ENCODE measurements at places on chromosomes 12 and 14.

DNA sequence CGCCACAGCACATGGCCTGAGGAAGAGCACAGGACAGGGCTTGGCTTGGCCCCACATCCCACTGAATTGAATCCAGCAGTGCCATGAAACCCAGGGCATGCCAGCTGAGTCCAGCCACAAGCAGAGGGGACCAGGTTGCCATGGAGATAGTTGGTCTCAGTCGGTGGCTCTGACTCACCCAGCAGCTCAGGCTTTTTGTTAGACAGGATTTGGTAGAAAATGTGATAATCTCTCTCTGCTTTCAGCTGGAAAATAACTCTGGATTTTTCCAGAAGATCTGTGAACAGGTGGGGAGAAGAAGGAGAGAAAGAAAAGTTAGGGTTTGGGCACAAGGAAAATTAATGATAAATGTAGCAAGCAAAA lies 4.8 kb downstream of the MYH7 start:
- DNase-seq: no peak

GRCh38 chr12:64938179-64938578 lies 113.7 kb downstream of the TBC1D30 start:
- no peak for DNase-seq

GRCh38 chr12:43285159-43285598 lies 266.8 kb downstream of the ADAMTS20 start:
- DNase-seq: no peak

GRCh38 chr12:112555621-112556233 lies 137.0 kb downstream of the PTPN11 start:
- no peak for DNase-seq

DNA sequence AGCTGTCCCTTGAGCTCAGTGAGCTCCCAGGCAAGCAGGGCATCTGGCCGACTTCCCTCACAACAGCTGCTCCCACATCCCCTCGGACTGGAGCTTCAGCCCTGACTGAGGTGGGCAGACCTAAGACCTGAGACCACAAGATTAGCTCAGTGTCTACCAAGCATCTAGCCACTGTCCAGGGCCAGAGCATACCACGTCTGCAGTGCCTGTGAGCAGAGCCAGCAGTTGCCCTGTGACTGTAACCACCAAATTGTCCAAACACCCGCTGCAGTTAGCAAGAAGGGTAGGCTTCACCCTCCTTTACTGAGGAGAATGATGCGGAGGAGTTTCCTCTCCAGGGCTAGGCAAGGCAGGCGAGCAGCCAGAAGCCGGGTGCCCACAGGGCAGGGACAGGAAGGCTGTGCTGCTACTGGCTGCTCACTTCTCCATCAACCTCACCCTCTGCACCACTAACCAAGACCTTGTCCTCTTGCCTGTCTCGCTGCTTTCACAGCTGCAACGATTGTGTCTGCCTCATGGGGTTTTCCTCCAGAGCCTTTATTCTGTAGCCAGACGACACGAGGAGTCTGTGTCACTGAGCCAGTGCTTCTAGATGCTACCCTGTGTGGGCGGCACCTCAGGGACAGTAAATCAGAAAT lies 53.9 kb downstream of the ANAPC7 start:
- no peak for DNase-seq

DNA sequence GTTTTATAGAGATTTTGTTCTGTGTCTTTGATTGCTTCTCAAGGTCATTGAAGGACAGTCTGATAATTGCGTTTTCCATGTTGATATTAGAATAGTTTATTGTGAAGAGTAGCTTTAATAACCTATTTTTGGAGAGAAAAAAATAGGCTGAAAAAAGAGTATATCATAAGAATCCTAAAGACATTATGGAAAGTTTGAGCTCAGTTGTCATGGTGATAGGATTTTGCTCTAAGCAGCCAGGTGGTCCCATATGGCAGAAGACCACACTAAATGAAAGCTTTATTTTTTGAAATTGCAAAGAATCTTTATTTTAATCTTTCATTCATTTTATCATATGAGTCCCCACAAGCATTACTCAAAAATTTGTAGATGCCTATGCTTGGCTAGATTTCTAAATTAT lies 358.9 kb upstream of the NAV3 start:
- DNase-seq: no peak

GRCh38 chr12:14366209-14367039 lies 942 bp downstream of the ATF7IP start:
- no peak for DNase-seq

DNA sequence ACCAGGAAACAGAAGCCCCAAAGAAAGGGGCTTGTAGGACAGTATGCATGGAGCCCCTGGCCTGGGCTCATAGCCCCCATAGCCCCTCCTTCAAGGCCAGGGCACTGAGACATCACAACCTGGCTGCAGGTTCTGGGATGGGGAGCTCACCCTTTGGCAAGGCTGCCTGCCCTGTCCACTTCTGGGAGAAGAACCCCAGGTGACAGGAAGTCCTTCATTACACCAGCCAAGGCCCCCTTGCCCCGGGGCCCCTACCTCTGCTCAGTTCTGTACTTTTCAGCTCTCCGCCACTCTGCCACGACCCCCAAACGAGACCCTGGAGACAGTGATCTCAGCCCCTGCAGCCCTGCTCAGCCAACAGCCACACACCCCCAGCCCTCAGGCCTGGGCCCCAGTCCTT lies 223.2 kb upstream of the RTL1 start:
- no peak for DNase-seq

DNA sequence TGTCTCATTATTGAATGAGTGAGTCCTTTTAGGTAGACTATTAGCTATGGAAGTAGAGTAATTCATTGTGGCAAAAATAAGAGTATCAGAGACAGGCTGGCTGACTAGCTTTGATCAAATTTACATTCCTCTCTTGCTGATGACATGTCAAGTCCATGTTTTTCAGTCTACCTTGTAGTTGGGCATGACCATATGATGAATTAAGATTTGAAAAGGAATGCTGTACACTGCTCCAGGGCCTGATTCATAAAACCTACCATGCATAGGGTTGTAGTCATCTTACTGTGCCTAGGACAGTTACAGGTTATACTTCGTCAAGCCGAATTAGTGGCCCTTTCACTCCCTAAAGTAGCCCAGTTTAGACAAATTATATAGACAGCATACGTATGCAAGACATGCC lies 545.7 kb upstream of the MIS18BP1 start:
- no peak for DNase-seq

GRCh38 chr12:87685696-87686095 lies 343.5 kb downstream of the C12orf50 start:
- DNase-seq: no peak

DNA sequence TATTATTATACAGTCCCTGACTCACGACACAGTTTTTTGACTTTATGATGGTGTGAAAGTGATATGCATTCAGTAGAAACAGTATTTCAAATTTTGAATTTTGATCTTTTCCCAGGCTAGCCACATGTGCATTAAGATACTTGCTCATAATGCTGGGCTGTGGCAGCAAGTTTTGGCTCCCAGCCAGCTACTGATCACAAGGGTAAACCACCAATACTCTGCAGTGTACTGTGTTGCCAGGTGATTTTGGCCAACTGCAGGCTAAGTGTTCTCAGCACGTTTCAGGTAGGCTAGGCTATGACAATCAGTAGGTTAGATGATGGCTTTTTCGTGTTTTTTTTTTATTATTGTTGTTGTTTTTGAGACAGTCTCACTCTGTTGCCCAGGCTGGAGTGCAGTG lies 69.4 kb upstream of the ACTN1 start:
- peak; percentile 42 for DNase-seq

DNA sequence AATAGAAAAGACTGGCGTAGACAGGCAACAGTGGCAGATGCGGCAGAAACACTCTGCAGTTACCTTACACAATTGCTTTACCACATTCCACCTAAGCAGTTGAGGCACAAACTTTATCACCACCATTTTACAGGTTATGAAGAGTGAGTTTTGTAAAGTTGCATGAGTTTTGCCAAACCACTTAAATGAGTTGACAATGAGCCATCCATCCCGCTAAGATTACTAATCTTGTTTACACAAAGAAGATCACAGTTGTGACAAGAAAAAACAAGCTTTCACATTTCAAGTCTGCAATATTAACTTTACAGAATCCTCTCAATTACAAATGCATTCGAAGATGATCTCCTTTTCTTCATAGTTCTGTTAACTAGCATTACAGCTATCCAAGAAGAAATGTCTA lies 1.8 kb downstream of the TMCC3 start:
- DNase-seq: no peak

GRCh38 chr14:37275963-37276362 lies 78.2 kb downstream of the MIPOL1 start:
- DNase-seq: no peak

DNA sequence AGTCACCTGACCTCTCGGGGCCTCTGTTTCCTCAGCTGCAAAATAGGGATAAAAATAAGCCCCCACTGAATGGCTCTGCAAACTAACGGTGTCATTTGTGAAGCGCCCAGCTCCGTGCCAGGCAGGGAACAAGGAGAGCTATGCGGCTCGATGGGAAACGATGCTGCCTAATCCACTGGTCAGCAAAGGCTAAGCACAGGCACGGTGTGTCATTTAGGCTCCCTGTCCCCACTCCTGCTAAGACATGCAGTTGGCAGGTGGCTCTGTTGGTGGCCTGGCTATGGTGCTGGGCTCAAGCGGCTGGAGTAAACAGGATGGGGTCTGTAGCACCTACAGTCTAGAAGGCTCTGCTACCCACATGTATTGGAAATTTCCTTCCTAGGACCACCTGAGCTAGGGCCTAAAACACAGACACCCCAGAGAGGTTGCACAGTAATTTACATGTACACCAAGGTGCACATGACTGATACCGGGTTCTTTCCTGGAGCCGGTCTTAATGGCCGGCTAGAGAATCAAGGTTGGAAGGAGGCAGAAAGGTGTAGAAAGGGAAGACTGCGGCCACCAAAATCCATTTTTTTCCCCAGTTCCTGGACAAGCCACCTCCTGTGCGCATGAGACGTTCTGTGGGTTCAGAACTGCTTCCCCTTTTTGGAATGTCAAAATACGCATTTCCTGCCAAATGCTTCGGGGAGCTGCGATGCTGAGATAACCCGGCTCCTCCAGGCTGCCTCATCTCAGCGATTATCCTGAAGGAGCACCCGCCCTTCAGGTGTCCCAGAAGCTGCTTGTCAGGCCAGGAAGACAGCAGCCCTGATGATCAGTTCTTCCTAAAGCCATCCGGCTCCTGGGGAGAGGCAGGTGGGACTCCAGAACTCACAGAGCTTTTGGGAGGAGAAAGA lies 1.0 kb downstream of the CACNA2D4 start:
- DNase-seq: no peak

- no peak for DNase-seq
These were observed 233.7 kb downstream of the MON2 start for GRCh38 chr12:62700091-62700880.

DNA sequence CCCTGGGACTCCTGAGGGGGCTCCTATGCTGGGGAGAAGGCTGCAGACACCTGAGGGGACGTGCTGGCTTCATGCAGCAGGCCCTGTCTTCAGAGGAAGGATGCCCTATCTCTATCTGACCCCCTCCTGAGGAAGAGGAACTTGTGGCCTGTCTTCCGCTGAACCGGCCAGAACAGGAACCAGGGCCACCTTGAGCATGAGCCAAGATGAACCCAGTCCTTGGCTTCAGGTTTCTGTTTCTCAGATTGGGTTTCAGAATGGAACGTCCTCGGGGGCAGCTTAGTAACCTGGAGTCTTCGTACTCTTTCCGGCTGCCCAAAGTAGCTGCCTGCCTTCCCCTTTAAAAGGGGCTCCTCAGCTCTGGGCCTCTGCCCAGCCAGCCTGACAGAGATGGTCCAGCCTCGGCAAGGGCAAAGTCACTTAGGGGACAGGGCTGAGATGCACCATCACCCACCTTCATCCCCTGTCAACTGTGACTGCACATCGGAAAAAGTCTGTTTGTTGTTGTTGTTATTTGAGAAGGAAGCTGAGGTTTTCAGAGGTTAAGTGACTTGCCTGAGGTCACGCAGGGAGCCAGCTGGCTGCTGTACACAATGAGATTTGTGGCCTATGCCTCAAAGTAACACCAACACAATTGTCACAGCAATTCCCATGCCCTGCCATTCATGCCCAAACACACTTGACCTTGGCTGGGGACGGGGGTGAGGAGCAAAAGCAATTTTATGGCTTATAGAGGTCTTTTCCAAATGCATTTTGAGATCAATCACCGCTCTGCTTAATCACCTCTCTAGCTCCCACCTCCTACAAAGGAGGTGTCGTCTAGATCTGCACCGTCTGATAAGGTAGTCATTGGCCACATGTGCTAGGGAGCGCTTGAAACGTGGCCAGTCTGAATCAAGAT lies 13.4 kb downstream of the ASB2 start:
- no peak for DNase-seq

DNA sequence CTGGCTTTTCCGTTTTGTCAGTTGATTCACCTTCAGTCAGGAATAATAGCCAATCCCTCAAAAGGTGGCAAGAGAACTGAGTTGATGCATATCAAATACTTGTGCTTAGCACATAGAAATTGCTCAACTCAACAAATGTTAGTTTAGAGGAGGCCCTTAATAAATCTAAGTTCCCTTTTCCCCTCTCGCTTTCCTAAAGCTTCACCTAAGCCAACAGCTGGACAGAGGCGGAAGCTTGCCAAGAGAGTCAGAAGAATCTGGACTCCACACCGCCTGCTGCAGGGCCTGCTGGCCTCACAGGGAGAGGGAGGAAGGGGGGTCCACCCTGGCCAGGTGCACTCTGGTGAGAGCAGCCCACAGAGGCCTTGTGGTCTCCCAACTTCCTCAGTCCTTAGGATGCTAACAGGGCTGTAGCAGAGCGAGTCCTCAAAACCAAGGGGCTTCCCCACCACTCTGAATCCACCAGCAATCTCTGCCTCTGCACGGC lies 213.1 kb downstream of the CHST11 start:
- no peak for DNase-seq

DNA sequence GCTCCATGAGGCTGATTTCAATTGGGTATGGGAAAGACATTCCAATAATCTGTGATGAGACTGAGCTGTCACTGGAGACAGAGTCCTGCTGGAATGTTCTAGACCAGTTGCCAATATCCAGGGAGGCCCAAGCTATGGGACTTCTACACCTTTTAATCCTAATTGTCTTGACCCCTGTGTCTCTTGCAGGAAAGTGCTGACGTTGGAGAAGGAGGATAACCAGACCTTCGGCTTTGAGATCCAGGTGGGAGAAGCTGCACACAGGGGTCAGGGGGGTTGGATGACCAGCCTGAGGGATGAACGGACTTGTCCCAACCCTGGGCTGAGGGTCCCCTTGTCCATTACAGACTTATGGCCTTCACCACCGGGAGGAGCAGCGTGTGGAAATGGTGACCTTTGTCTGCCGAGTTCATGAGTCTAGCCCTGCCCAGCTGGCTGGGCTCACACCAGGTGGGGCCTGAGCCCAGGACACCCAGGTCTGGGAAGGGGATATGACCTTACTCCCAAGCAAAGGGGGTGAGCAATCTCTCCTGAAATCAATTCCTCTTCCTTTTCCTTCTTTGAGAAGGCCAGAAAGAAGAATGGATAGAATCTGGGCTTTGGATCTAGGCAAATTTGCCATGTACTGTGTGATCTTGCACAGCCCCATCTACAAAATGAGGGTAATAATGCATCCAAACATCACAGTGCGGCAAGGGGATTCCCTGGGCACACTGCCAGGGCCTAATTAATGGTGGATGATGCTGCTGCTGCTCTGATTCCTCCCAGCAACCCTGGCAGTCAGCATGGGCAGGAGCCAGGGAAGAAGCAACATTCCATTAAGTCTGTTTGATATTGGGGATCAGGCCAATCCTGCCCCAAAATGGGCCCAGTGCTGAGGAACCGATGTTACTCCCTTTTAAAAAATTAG lies 4.2 kb downstream of the TAMALIN start:
- DNase-seq: peak; percentile 63

GRCh38 chr14:100059438-100059781 lies 5.8 kb upstream of the EVL start:
- no peak for DNase-seq
